Peyer's patch (tissue), 4 donors: ENCODE measurements at places on chromosomes 3 and 15. TPM values are rescaled to one million over a fixed set of nuclear protein-coding genes. Genes with fewer than 3 reads are reported as not detected.

DNA sequence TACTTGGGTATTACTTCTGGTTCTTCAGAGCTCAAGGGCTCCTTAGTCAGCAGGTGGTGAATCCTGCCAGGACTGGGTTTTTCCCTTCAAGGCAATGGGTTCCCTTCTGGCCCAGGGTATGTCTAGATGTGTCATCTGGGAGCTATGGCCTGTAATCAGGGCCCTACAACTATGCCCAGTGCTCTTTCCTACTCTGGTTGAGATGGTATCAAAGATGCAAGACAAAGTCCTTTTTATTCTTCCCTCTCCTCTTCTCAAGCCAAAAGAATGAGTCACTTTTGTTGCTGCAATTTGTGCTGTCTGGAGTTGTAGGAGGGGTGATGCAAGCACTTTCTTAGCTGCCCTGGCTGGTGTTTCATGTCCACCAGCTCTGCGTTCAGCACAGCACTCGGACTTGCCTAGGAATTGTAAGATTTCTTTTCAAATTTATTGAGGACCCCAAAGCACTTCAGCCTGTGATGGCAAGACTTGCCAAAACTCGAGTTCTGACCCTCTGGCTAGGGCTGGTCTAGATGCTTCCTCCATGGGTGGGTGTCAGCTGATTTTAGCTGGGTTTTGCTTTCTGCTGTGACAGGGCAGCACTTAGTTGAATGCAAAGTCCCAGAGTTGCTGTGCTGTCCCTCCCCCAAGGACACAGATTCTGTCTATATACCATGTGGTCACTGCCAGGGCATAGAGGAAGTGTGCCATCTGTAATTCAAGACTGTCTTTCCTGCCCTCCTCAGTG lies 129.2 kb upstream of the CBLB start:
- no peak for DNase-seq
- H3K4me3 ChIP-seq, result no peak overlapping the region
- no peaks in the 10 kb centered on the region for H3K27me3 ChIP-seq
- no peaks in the 10 kb centered on the region for H3K36me3 ChIP-seq
- no peaks in the 10 kb centered on the region for H3K4me1 ChIP-seq
- no peak overlapping the region for H3K27ac ChIP-seq

GRCh38 chr3:128482666-128483656 lies 10.0 kb downstream of the GATA2 start:
- no peaks in the 10 kb centered on the region for H3K27me3 ChIP-seq
- no peaks in the 10 kb centered on the region for H3K36me3 ChIP-seq
- H3K27ac ChIP-seq, result no peak overlapping the region
- DNase-seq, result no peak
- H3K4me1 ChIP-seq, result no peaks in the 10 kb centered on the region

The ACP3 gene
- 41.3 TPM for total RNA-seq

The CHRM5 gene
- total RNA-seq, result not detected

DNA sequence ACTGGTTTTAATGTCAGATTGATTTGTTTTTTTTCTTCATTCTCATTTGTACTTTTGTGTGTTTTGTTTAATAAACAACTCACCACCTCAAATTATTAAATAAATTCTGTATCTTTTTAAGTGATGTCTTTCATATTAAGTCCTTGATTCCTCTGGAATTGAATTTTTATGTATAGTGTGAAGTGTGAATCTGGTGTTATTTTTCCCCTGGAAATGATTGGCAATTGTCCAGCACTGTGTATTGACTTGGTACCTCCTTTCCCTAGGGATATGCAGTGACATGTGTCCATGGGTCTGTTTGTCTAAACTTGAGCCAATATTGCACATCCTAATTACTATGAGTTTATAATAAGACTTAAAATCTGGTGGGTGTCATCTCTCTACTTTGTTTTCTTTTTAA lies 2.1 kb downstream of the RNU5B-1 start:
- no peak overlapping the region for H3K4me3 ChIP-seq
- no peaks in the 10 kb centered on the region for H3K27me3 ChIP-seq
- H3K4me1 ChIP-seq, result no peaks in the 10 kb centered on the region
- no peaks in the 10 kb centered on the region for H3K36me3 ChIP-seq
- no peak for DNase-seq

- no peak for DNase-seq
- H3K27me3 ChIP-seq, result no peaks in the 10 kb centered on the region
These were observed 3.1 kb upstream of the LARP6 start for GRCh38 chr15:70856884-70857561.

- DNase-seq, result no peak
- H3K27ac ChIP-seq, result no peak overlapping the region
- no peaks in the 10 kb centered on the region for H3K36me3 ChIP-seq
- H3K4me3 ChIP-seq, result no peak overlapping the region
- no peaks in the 10 kb centered on the region for H3K4me1 ChIP-seq
These were observed 340.8 kb upstream of the DCBLD2 start for GRCh38 chr3:99242271-99242670.

DNA sequence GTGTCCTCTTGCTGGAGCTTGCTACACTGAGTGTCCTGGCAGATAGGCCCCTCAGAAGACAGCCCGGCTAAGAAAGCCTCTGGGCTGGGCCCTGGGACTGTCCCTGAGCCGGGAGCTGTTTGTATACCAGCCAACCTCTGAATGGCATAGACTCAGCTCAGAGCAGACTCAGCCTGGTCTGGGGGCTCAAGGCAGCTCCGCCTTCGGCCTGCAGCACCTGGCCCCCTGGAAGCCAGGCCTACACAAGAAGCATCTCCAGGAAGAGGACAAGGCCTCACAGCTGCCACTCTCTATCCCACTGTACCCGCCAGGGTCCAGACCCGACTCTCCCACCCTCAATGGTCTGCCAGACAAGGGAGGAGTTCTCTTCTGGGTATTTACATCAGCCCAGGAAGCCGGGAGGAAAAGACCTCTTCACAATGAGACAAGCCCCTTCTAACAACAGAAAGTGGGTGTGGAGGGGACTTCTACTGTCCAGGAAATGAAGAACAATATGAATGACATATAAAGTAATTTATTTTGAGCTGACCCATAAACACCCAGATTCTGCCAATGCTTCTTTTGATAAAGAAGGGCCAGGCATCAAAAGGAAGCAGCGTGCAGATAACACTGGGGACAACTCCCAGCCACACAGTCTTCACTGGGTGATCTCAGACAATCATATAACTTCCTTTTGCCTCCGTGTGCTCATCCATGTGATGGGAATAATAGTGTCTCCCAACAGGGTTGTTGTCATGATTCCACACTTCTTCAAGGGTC lies 110.2 kb downstream of the TPRA1 start:
- no peaks in the 10 kb centered on the region for H3K4me1 ChIP-seq
- no peak for DNase-seq
- no peak overlapping the region for H3K4me3 ChIP-seq
- H3K27me3 ChIP-seq, result no peaks in the 10 kb centered on the region
- H3K36me3 ChIP-seq, result no peaks in the 10 kb centered on the region
- H3K27ac ChIP-seq, result no peak overlapping the region

DNA sequence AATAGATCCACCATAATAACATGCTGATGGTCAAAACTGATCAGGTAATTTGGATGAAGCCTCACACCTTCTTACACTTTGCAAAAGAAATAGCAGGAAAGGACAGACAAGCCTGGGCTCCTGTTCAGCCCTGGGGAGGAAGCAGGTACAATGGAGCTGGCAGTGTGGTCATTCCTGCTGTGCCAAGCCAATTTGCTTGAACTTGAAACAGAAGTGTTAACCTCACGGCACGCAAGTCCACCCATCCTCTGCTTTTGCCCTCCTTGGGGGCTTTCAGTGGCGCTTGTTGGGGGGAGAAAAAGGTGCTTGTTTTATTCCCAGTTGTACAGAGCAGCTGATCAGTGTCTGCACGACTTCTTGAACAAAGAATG lies 36.8 kb upstream of the RFTN1 start:
- H3K4me1 ChIP-seq, result no peaks in the 10 kb centered on the region
- no peak for DNase-seq
- H3K4me3 ChIP-seq, result no peak overlapping the region
- no peaks in the 10 kb centered on the region for H3K36me3 ChIP-seq

DNA sequence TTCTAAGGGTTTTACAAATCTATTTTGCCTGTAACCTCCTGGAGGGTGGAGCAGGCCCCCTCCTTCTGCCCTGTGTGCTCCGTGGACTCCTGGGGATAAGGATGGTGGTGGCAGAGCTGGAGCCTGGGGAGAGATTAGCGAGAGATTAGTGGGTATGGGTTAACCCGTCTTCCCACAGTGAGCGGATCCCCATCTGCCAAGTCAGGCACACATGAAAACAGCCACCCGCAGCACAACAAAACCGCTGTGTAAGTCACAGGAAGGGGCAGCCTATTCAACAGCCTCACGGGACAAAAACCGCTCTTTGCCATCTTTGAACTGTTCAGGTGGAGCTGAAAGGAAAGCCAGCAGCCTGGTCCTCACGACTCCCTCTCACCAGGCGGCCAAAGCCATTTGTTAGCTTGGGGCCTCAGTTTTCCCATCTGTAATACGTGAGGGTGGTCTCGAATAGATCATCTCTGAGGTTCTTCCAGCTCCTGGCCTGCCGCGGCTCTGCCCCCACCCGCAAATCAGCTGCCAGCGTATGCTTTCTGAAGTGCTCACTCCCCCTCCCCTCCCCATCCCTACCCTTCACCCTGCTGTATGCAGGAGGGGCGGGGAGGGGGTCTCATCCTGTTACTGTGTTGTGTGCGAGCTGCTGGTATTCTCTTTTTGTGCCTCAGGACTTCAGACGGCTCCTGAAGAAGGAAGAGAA lies 43.6 kb downstream of the PDIA5 start:
- H3K36me3 ChIP-seq, result no peaks in the 10 kb centered on the region
- no peaks in the 10 kb centered on the region for H3K4me1 ChIP-seq
- DNase-seq, result no peak
- H3K27me3 ChIP-seq, result no peaks in the 10 kb centered on the region
- no peak overlapping the region for H3K4me3 ChIP-seq
- no peak overlapping the region for H3K27ac ChIP-seq
